Effector CD8-positive, alpha-beta T cell (primary cell): ENCODE measurements at places on chromosomes 7 and 10.

GRCh38 chr10:62437696-62438095 is 63.5 kb downstream of the ZNF365 start:
- no peak for DNase-seq

- DNase-seq = no peak
Measured at GRCh38 chr10:127046975-127047877, 142.0 kb downstream of the DOCK1 start.

GRCh38 chr7:6175645-6176044 is 96.8 kb downstream of the CYTH3 start:
- DNase-seq = no peak

GRCh38 chr10:6187278-6187677 is 15.5 kb upstream of the PFKFB3 start:
- no peak for DNase-seq

- no peak for DNase-seq
Measured at GRCh38 chr10:79310200-79310865, 36.9 kb upstream of the PPIF start.

DNA sequence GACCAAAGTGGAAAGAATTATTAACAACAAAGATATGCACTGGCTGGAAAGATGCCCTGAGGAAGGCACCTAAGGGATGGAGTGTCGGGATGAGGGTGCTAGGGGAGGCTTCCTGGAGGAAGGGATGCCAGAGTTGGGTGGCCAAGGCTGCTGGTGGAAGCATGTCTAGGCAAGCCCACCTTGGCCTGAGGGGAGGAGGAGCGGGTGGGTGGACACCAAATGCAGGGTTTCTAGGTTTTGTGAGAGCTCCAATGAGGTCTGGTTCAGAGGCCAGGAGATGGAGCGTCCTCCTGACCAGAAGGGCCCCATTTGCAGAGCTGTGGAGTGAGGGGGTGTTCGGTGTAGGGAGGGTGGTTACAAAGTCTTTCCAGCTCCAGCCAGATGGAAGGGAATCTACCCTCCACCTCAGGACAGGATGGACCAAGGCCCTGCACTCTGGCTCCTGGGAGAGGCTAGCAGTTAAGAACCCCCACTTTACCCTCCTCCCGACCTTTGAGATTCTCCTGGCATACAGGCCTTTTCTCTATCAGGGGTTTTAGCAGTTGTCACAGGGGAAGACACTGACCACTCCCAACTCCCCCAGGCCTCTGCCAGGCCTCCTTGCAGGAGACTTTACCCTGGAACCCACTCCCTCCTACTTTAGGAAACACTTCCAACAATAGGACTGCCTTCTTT is 3.0 kb upstream of the DDIT4 start:
- no peak for DNase-seq

- DNase-seq = no peak
Measured at GRCh38 chr7:30470771-30471170, 7.8 kb downstream of the NOD1 start.

DNA sequence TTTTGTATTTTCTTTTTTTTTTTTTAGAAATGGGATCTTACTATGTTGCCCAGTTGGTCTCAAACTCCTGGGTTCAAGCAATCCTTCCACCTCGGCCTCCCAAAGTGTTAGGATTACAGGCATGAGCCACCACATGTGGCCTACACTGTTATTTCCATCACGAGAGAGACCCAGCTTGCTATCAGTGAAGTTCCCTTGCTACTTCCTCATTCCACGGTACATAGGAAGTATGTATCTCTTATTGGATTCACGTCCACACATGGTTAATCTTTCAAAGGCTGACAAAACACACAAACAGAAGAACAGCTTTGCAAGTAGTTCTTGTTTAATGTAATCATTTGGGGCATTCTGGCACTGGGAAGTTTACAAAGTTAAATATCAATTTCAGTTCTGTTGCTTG is 50.9 kb downstream of the DCLRE1A start:
- DNase-seq = no peak

DNA sequence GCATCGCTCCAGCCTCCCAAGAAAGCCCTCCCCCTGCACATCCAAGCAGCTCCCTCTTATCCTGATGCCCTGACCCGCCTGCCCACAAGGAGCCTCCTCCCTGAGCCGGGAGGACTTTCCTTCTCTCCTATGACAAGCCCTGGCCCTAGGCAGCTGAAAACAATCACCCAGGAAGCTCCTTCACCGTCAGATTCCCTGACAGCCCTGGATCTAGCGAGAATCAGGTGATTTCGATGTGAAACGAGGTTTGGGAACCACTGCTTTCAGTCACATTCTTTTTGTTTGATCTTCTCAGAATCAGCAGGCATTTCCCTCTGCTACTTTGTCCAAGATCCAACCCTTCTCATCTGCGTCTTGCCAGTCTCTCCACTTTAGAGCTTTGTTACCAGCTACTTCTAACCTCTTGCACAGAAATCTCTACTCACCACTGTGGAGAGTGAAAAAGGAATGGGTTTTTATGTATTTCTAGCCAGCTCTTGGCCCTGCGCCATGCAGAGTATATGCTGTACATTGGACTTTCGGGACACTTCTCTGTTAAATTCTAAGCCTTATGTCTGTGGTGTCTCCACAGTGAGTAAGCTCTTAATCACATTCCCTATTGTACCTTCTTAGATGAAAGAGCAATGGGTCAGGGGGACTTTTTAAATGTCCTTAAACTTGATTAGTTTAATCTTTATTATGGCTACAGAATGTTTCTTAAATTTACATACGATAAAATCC is 253.2 kb upstream of the C7orf33 start:
- no peak for DNase-seq

DNA sequence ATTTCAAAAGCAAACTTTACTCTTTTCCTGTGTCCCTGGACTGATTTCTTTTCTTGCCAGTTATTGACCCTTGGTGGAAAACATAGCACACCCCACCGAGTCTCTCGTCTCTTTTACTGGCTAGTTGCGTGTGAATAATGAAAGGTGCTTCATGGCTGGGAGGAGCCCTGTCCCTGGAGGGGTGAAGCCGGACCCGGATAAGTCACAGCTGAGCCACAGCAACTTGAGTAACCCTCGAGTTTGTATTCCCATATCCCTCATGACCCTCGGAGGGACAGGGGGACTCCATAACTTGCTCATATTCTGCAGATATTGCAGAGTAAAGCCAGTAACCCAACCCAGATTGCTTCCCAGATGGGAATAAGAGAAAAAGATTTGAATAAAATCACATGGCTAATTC is 147.5 kb upstream of the FRMD4A start:
- DNase-seq = no peak

DNA sequence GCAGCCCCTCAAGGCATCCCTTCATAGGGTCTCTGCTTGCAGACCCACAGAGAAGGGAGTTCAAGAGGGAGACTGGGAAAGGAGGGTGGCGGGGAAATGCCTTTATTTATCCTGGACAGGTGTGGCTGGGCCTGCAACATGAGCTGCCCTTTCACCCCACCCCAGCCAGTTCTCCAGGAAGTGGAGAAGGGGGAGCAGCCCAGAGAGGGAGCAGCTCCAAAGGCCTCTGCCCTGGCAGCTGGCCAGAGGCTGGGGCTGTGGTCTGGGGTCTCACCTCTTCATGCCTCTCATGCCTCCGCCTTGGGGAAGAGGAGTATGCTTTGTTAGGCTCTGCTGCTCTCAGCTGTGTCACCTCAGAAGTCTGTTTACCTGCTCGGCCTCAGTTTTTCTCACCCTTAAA is 3.1 kb downstream of the LDB3 start:
- DNase-seq = no peak

DNA sequence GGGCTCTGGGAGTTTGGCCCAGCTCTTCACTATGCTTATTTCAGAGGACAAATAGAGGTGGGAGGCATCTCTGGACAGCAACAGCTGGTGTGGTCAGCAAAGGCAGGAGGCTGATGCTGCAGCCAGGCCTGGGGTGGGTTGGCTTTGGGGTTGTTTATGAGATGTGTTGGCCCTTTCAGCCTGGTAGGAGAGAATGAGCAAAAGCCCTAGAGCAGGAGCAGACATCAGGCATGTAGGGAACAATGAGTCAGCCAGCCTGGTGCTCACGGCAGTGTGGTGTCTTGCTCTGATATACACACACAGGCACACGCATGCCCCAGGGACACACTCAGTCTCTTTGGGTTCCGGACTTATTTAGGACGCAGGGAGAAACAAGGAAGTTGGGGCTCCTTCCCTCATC is 157.1 kb downstream of the PRKCQ start:
- DNase-seq = no peak

GRCh38 chr10:105239311-105240219 is 598.5 kb downstream of the SORCS3 start:
- no peak for DNase-seq

DNA sequence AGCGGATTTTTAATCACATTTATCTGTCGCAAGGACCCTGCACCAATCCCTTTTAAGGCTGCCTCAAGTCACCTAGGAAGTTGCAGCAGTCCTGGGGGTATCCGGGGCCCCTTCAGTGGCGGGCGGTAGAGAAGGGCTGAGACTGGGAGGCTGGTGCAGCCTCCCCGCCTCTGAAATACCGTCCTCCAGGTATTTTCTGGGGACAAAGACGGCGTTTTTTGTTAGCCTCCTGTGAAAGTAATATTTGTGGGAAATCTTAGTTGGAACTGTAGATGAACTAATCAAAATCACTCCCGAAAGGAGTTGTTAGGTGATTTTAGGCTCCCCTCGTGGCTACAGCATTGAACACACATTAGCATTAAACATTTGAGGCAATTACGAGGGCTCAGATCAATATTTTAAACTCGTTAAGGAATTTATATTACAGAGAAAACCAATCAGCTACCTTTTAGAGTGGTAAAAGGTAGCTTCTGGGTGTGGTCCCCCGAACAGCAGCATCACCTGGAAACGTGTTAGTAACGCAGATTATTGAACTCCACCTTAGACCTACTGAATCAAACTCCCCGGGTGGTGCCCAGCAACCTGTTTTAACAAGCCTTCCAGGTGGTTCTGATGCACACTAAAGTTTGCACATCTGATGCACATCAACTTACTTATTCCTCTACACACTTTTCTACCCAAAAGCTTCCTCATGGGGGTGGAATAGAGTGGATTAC is 530 bp upstream of the ANXA7 start:
- DNase-seq = no peak

GRCh38 chr10:130480491-130480890 is 344.3 kb downstream of the GLRX3 start:
- DNase-seq = no peak

GRCh38 chr7:27427416-27427815 is 184.8 kb downstream of the EVX1 start:
- DNase-seq = no peak

DNA sequence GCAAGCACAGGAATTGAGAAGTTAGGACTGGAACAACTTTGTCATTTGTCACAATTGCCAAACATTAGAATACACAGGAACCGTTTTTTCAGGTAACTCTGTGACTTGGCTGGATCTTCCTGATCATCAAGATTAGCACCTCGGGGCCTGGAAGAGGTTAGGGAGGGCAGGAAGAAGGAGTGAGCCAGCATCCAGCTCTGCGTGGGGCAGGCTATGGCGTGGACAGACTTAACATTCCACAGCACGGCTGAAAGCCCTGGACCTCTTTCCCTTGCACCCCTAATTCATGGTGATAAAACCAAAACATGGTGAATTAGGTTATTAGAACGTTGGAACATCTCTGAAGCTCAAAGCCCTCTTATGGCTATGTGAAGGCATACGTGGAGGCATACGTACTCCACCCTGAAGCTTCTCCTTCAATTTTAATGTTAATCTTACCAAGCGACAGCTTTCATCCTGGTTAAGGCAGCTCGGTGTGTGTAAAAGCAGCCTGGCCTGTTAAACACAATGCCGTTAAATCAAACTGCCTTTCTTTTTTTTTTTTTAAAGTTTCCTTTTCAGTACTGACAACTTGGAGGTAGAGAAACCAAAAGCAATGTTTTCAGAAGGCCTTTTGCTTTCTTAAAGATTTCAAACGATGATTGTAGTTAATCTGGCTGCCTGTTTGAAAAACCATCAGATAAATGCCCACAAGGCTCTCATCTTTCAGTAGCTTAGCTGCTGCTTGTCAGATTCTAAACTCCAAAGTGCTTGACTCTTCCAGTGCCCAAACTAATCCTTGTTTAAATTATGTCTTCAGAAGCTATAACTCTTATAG is 4.5 kb downstream of the GRK5 start:
- DNase-seq = no peak

DNA sequence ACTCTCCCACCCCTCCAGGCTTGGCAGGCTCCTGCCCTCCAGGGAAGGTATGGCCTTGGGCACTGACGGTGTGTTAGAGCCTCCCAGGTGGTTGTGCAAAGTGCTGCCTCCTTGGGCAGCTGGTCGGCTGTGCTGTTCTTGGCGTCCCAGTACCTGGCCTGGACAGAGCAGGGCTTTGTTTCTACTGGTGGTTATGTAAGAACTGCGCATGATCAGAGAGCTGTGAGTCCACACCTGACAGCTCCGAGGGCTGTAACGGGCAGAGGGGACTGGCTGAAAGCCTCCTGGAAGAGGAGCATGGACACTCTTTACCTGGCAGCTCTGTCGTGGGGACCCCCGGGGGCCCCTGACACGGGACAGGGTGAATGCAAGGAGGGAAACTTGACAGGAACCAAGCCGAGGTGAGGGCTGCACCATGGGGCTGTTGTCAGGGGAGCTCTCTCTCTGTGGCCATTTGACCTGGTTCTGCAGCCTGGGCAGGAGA is 3.1 kb upstream of the SFRP5 start:
- no peak for DNase-seq

DNA sequence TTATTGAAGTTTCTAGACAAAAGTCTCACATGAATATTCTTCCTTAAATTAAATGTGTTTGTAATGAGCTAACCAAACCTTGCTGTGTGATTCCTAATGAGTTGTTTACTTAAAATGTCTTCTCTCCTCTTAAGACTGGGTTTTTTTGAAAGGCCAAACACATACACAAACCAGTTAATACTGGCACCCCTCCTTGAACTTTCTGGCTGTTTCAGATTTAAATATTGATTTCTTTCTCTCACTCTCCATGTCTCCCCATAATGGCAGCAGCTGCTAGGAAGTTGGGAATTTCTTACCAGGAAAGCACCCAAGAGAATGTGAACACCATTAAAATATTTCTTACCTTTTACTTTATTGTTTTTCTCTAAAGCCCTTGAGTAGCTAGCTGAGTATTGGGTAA is 11.4 kb upstream of the PTN start:
- DNase-seq = no peak

GRCh38 chr7:127536741-127537140 is 48.7 kb downstream of the GCC1 start:
- no peak for DNase-seq

DNA sequence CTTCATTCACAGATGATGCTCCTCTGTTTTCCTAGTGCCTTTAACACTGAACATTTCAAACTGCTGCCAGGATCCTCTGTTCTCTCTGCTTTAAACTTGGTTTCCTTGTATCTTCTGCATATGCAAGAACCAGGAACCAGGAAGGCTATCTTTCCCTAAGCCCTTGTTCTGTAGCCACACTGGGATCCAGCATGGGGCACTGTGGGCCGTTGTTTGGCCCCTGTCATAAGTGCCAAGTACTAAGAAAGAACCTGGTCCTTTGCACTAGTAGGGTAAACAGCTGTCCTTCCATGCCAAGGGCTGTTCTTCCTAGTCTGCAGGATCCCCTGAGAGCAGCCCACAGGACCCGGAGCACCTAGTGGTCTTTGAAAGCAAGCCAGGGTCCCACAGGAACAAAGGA is 49.0 kb upstream of the TRIM8 start:
- DNase-seq = no peak

DNA sequence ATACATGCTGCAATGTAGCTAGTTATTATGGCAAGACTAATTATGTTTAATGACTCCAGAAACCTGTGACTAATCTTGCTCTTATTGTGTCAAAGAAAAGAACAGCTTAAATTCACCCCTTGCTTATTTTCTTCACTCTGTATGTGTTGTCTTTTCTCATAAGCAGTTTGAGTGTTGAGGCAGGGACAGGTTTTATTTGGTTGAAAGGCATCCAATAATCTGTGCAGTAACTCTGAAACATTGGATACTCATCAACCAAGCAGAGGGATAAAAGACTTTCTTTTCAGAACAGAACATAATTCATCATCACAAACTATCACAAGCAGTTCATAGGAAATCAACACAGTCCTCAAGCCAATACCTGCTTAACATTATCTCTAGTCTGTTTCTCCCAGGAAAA is 797.6 kb upstream of the MBL2 start:
- no peak for DNase-seq
